T-helper 2 cell treated with Interferon-gamma antibody and Interleukin-4, amounts not matched to agents 5 μg/mL and 100 μg/mL, for 36 hours (primary cell): ENCODE measurements at places on chromosomes 6 and 20.

- H3K36me3 ChIP-seq = no peaks in the 10 kb centered on the region
- H3K4me3 ChIP-seq = no peak overlapping the region
- H3K27me3 ChIP-seq = no peaks in the 10 kb centered on the region
- H3K4me1 ChIP-seq = no peaks in the 10 kb centered on the region
- H3K27ac ChIP-seq = no peak overlapping the region
Observed at GRCh38 chr6:124027392-124027791, 223.7 kb downstream of the NKAIN2 start.

DNA sequence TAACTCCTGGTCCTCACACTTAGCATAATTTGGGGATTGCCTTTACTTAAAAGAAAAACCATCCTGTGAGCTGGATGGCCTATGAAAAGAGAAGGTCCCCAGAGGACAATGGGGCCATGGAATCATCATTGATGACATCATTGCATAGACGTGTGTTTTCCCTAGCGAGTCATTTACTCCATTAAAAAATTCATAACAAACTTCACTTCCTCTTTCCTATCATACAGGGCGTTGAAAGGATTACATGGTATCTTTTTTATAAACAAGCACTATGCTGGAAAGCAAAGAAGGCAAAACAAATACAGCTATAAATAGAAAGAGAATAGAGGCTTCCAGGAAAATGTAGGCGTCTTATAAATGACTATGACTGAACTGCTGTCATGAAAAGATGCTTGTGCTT is 11.3 kb upstream of the COL12A1 start:
- H3K36me3 ChIP-seq = no peaks in the 10 kb centered on the region
- peaks cover 25% of the 10 kb centered on the region for H3K27me3 ChIP-seq
- H3K4me1 ChIP-seq = peaks cover 1% of the 10 kb centered on the region
- DNase-seq = no peak
- no peak overlapping the region for H3K4me3 ChIP-seq

DNA sequence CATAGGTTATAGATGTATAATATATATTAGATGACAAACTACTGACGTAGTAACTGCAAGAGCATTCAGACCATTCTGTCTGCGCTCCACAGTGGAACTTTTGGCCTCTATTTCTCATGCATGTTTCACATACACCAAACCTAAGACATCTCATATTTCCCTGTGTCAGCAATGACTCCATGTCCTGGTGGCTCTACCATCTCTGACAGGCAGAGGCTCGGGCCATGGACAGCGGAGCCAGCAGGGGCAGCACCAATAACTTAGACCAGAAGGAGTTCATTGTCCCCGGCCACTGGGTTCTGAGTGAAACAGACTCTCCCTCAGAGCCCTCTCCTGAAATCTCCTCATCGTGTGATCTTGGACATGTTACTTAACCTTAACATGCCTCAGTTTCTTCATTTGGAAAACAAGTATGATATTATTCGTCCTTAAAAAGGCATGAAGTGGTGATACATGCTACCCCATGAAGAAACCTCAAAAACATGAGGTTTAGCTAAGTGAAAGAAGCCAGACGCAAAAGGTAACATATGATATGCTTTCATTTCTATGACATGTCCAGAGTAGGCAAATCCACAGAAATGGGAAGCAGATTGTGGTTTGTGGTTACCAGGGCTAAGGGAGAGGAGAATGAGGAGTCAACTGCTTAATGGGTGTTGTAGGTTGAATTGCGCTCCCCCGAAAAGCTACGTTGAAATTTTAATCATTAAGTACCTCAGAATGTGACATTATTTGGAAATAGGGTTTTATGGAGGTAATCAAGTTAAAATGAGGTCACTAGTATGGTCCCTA is 564.0 kb upstream of the JARID2 start:
- no peaks in the 10 kb centered on the region for H3K27me3 ChIP-seq
- no peak for DNase-seq
- H3K27ac ChIP-seq = no peak overlapping the region
- H3K4me1 ChIP-seq = peaks cover 9% of the 10 kb centered on the region
- H3K4me3 ChIP-seq = no peak overlapping the region

GRCh38 chr20:54203281-54203680 is 4.6 kb upstream of the PFDN4 start:
- peaks cover 5% of the 10 kb centered on the region for H3K27me3 ChIP-seq
- H3K27ac ChIP-seq = no peak overlapping the region
- no peak for DNase-seq
- no peaks in the 10 kb centered on the region for H3K36me3 ChIP-seq
- no peak overlapping the region for H3K4me3 ChIP-seq

DNA sequence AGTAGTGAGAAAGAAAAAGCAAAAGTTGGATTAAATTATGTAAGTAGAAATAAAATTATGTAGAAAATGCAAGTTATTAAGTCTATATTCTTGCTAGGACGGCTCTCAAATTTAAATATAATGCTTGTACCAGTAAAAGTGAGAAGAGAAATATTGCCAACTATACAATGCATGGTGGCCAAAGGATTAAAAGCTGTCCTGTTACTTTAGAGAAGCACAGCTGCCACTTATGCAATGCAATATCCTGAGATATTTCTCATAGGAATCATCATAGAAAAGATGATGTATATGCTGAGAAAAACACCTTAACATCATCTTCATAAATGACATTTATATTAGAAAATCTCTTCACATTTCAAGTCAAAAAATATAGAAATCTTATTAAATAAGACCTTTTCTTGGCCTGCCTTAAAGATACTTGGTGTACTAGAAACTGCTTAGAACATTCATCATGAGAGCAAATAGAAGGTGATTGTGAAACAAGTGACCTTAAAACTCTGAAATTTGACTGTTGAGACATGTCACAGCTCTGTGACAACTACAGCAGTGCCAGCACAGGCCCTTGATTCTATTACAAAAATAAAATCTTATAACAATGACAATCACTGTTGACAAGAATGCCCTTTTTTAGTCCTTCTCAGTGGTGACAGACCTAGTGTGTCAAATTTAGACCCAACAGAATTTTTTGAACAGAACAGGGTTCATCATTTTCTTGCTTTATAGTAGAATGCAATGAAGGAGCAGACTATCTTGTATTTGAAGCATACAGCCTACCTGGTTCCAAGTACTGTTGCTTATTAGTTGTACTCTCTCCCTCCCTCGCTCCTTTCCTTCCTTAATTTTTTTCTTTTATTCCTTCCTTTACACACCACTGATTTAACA is 173.1 kb downstream of the CLVS2 start:
- no peak overlapping the region for H3K27ac ChIP-seq
- H3K4me1 ChIP-seq = no peaks in the 10 kb centered on the region
- DNase-seq = no peak
- H3K4me3 ChIP-seq = no peak overlapping the region

- H3K27me3 ChIP-seq = no peaks in the 10 kb centered on the region
- H3K4me3 ChIP-seq = no peak overlapping the region
- H3K36me3 ChIP-seq = no peaks in the 10 kb centered on the region
- no peak for DNase-seq
Observed at GRCh38 chr20:50610212-50610718, 81.1 kb downstream of the RIPOR3 start.

GRCh38 chr6:43634702-43635303 is 837 bp upstream of the MAD2L1BP start:
- H3K4me1 ChIP-seq = peaks cover 36% of the 10 kb centered on the region
- H3K4me3 ChIP-seq = peak overlapping the region; percentile 98
- H3K27me3 ChIP-seq = no peaks in the 10 kb centered on the region
- no peak for DNase-seq
- peak overlapping the region; percentile 92 for H3K27ac ChIP-seq
- H3K36me3 ChIP-seq = peaks cover 19% of the 10 kb centered on the region

GRCh38 chr6:19851241-19852089 is 14.3 kb downstream of the ID4 start:
- H3K27me3 ChIP-seq = peaks cover 1% of the 10 kb centered on the region
- no peak for DNase-seq
- H3K36me3 ChIP-seq = no peaks in the 10 kb centered on the region
- H3K27ac ChIP-seq = no peak overlapping the region
- H3K4me3 ChIP-seq = no peak overlapping the region

DNA sequence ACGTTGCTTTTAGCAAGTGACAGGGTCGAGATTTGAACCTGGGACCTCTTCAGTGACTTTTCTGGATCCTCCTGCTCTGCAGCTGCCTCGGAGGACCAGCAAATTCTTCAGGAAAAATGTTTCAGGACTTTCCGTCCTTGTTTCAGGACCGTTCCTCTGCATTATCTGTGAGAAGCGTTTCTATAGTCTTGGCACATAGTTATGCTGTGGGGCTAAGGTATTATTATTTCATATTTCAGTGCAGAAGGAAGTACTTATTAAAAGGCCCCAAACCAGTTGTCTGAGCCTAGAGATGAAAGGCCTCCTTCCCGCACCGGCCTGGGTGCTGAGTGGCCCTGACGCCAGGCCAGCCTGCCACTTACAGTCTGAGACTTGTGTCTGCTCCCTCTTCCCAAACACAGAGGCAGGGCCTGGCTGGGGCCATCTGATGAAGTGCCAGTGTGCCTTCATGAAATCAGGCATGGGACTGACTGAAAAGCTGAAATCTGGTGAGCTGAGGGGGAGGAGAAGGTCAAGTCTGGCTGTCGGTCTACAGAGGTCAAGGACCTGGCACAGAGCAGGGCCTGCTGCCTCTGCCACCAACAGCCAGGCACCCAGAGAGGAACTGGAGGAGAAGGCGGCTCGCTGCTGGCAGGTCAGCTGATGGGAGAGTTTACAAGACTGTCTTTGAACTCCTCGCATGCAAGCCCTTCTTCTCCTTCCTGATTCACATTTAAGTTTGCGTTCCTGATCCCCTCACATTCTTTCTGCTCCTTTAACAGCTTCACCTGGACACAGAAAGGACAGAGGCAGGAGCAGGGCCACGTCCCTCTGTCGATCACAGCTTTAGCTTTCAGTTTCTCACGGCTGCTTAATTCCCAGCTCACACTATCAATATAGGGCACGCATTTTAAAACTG is 8.9 kb upstream of the QKI start:
- peak overlapping the region; percentile 87 for H3K27ac ChIP-seq
- DNase-seq = no peak
- peaks cover 6% of the 10 kb centered on the region for H3K27me3 ChIP-seq
- no peaks in the 10 kb centered on the region for H3K36me3 ChIP-seq

GRCh38 chr20:34200023-34200422 is 41.2 kb upstream of the ASIP start:
- DNase-seq = no peak
- no peak overlapping the region for H3K4me3 ChIP-seq
- H3K27me3 ChIP-seq = peaks cover 33% of the 10 kb centered on the region
- H3K4me1 ChIP-seq = peaks cover 8% of the 10 kb centered on the region
- H3K36me3 ChIP-seq = no peaks in the 10 kb centered on the region

- H3K27me3 ChIP-seq = peaks cover 4% of the 10 kb centered on the region
- H3K4me1 ChIP-seq = no peaks in the 10 kb centered on the region
- no peak overlapping the region for H3K4me3 ChIP-seq
- no peak overlapping the region for H3K27ac ChIP-seq
- no peak for DNase-seq
Observed at GRCh38 chr6:145147981-145148749, 587.2 kb downstream of the EPM2A start.

- H3K4me1 ChIP-seq = peaks cover 16% of the 10 kb centered on the region
- H3K36me3 ChIP-seq = no peaks in the 10 kb centered on the region
- H3K4me3 ChIP-seq = no peak overlapping the region
- H3K27ac ChIP-seq = no peak overlapping the region
- no peak for DNase-seq
Observed at GRCh38 chr6:41557335-41557734, 11.2 kb downstream of the FOXP4 start.

GRCh38 chr20:63049561-63050221 is 42.9 kb upstream of the BHLHE23 start:
- H3K27me3 ChIP-seq = peaks cover 2% of the 10 kb centered on the region
- no peaks in the 10 kb centered on the region for H3K36me3 ChIP-seq
- H3K4me1 ChIP-seq = no peaks in the 10 kb centered on the region
- no peak overlapping the region for H3K27ac ChIP-seq

DNA sequence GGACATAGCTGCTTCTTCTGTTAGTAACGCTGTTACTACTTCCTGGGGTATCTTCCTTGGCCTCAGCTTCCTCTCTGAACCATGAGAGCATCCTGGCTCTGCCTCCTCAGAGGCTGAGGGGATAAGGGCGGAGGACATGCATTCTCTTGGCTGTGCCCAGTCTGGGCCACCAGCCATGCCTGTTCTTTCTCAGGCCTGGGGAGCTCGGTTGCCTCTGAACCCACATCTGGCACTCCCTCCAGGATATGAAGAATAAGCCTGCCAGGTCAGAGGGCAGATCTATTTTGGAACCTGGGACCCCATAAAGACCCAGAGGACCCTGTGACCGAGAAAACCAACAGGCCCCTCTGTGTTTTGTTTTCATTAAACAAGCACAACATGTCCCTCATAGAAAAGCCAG is 6.6 kb upstream of the ANGPT4 start:
- no peak for DNase-seq
- H3K27me3 ChIP-seq = peaks cover 2% of the 10 kb centered on the region
- H3K4me1 ChIP-seq = no peaks in the 10 kb centered on the region

DNA sequence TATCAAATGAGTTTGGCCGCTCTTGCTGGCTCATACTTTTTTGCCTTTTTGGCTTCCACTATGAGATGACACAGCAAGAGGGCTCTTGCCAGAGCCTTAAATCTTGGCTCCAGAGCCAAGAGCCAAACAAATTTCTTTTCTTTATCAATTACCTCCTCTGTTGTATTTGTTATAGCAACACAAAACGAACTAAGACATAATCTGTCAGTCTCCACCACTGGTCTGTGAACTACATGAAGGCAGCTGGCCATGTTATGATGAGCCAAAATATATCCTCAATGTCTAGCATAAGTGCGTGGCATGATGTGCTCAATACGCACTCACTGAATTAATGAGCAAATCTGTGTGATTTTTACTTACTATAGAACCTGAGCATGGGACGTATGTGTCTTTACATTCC is 220.0 kb upstream of the ZNF217 start:
- no peak overlapping the region for H3K4me3 ChIP-seq
- H3K36me3 ChIP-seq = peaks cover 9% of the 10 kb centered on the region
- peaks cover 37% of the 10 kb centered on the region for H3K4me1 ChIP-seq

DNA sequence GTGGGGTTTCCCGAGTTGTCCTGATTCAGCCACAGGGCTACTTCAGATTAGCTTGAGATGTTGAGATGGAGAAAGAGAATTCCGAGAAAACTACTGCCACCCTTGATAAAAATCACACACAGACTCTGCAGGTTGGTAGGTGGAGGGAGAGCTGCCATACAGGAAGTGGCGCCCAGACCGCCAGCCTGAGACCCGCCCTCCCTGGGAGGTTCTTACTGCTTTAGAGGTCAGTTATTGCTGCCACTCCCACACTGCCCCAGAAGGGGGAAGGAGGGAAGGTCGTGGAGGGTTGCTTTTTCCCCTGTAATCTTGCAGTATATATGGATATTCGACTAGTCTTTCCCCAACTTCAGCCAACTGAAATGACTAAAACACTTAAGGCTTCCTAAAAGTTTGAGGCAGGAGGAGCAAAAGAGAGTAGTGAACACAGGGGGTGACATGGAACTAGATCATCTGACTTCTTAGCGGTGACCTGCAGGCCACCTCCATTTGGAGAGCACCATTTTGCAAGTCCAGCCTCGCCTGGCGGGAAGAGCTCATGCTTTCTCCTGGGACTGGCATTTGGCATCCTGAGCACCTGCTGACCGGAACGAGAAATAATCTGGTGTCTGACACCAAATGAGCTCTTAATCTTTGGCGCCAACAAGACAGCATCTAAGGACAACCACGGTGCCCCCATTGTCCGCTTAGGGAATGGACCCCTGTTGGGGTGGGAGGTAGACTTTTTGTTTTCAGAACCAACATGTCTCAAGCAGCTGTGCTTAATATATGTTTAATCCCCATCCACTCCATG is 35.7 kb upstream of the SLC22A1 start:
- no peak overlapping the region for H3K4me3 ChIP-seq
- peaks cover 67% of the 10 kb centered on the region for H3K36me3 ChIP-seq
- no peaks in the 10 kb centered on the region for H3K27me3 ChIP-seq
- DNase-seq = no peak

GRCh38 chr6:127051571-127052260 is 66.8 kb upstream of the RSPO3 start:
- H3K27me3 ChIP-seq = no peaks in the 10 kb centered on the region
- H3K36me3 ChIP-seq = no peaks in the 10 kb centered on the region
- no peaks in the 10 kb centered on the region for H3K4me1 ChIP-seq
